ENCODE measurements at places on chromosomes 12 and 14.

DNA sequence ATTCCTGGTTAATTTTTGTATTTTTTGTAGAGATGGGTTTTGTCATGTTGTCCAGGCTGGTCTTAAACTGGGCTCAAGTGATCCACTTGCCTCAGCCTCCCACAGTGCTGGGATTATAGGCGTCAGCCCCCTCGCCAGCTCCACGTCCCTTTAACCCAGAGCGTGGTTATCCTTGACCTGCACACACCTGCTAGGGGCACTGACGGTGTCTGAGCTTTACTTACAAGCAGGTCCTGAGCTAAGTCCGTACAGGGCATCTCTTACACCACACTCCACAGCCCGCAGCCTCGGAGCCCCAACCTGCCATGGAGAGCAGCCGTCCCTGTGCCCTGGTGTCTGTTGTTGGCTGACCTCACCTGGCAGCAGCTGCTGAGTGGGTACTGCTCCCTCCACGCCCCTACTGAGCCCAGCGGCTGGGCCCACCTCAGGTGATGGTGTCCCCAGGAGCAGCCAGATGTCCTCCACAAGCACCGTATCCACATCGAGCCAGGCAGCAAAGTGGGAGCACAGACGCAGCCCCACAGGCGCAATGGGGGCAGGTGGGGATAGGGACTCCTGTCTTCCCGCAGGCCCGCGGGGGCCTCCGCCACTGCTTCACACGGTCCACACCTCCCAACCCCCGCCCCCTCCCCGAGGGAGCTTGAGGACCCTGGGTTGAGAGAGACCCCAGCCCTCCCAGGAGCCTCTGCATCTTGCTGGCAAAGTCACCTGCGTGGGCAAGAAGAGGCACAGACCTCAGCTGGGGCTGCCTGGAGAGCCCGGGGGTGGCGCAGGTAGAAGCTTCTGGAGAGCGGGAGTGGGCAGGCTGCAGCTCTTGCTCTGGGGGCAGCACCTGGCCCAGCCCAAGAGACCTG, 325.4 kb upstream of the SFSWAP start:
- peak; percentile 14 for DNase-seq

DNA sequence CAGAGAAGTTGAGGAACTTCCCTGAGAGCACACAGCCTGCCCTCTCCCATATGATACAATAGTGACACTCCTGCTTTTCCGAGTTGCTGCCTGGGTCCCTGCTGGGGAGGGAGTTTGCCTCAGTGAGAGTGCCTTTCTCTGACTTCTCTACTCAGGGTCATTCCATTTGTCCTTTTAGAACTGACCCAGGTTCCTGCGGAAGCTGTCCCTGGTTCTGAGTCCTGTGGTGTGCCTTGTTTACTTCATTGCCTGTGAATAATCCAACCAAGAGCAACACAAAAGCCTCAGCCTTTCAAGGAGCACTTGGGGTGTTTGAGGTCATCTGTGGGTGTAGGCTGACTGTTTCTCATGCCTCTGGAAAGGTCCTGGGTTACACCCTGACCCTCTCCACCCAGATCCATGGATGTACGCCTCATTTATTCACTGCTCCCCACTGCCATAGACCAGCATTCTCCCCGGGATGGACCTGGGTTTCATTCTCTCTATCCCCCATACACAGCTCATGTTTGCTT, 13.6 kb downstream of the SERPINA1 start:
- DNase-seq: no peak

DNA sequence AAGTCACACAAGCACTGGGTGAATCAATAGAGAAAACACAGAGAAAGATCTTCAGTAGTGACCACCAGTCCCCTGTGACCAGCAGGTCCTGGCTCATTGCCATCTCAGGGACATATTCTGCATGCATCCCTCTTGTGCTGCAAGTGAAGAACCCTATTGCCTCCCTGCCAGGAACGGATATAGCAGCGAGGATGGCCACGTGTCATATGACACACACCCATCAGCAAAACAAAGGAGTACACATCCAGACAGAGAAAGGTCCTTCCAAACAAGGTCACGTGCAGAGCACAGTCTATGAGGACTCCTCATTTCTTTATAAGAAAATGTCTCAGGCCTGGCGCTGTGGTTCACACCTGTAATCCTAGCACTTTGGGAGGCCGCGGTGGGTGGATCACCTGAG, 638.4 kb downstream of the FLRT2 start:
- DNase-seq: no peak

DNA sequence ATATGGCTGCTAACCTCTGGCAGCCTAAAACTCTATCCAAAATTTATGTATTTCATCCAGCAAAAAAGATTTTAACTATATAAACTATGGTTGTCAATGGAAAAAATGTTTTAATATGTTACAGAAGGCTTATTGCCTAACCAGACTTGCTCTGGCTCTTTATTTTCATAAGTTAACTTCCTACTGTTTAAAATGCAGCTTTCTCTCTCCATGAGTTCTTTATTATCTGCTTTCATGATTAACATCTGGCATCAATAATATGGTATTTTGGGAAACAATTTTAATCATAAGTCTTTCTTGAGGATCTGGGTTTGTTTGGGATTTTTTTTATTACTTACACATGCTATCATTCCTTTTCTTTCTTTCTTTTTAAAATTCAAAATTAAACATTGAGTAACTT, 20.5 kb downstream of the KERA start:
- no peak for DNase-seq

- DNase-seq: no peak
These were observed 15.3 kb downstream of the P2RX2 start for GRCh38 chr12:132633901-132634300.

GRCh38 chr12:78562368-78563205, 302.0 kb upstream of the SYT1 start:
- DNase-seq: no peak

DNA sequence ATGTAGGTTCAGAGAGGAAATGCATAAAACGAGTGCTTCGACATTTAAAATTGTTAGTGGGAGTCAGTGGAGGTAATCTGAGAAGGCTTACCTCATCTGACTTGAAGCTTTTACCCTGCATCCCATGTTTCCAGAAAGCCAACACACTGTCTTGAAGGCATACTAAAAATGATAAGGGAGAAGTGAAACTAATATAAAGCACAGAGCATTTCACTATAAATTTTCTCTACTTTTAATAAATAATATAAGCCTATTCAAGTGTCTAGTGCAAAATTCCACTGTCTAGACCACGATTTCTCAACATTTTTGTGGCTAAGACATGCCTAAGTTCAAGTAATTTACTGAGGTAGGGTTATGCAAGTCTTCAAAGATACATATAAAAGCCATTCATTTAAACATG, 29.1 kb upstream of the CDKL1 start:
- DNase-seq: no peak

DNA sequence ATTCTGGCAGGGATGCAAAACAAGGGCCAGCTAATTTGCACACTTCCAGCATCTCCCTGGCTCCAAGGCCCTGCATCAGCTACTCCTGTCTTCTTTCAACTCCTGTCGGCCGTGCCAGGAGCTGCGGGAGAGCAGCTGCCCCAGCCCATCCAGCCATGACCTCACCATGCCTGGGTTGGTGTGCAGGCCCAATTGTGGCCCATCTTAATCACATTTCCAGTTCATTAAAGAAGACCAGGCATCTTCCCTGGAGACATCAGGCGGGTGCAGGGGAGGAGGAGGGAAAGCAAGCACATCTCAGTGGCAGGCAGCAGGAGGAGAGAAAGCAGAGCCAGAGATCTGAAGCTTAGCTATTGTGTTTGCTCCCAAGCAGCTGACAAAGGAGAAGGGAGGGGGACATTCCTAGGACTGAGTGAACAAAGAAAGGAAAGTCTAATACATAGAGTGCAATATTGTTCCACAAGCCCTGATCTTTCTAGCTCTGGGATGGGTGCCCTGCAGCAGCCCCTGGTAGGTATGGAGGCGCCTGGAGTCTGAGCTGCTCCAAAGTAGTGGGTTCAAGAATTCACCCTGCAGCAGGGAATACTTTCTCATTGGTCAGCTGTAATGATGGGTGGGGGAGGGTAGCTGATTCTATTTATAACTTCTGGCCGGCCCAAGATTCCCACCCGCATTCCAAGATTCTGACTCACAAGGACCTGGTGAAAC, 40.1 kb downstream of the VWF start:
- no peak for DNase-seq

- DNase-seq: no peak
These were observed 157.6 kb downstream of the DUSP6 start for GRCh38 chr12:89194683-89195082.

DNA sequence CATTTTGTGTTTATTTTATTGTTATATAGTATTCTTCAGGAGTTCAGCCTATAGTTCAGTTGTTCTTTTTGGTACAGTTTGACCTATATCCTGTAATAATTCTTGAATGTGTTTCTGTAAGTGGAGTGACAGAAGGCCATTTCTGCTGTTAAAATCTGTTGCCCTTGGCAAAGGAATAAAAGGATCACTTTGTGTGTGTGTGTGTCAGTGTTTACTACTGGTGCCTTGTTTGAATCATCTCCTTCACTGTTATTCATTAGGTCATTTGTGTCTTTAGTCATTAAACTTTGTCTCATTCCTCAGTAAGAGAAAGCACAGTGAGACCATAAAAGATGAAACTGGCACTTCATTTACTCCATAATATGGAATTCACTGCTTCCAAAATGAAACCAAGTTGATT, 130.7 kb downstream of the TMTC2 start:
- no peak for DNase-seq

- peak; percentile 80 for DNase-seq
These were observed 8.7 kb upstream of the WDR89 start for GRCh38 chr14:63650256-63650952.

GRCh38 chr14:104280085-104280901, 141.9 kb downstream of the KIF26A start:
- DNase-seq: no peak

- DNase-seq: no peak
These were observed 118.4 kb upstream of the NCOR2 start for GRCh38 chr12:124685689-124686369.

DNA sequence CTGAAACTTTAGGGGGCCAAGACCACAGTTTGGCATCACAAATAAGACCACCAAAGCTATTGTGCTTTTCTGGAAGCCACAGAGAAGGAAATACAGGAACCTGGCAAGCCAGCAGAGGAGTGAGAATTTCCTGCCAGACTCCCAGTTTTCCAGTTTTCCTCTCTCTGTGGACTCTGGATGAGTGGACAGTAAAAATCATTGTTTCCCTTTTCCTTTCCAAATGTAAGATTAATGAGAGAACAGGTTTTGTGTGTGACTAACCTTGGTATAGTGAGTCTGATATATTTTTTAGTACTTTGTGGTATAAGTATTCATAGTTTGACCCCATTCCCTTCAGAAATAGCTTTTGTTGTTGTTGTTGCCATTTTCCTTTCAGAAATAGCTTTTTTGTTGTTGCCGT, 2.6 kb upstream of the TAC3 start:
- DNase-seq: no peak

- no peak for DNase-seq
These were observed 42.2 kb downstream of the TPCN1 start for GRCh38 chr12:113263431-113263963.

DNA sequence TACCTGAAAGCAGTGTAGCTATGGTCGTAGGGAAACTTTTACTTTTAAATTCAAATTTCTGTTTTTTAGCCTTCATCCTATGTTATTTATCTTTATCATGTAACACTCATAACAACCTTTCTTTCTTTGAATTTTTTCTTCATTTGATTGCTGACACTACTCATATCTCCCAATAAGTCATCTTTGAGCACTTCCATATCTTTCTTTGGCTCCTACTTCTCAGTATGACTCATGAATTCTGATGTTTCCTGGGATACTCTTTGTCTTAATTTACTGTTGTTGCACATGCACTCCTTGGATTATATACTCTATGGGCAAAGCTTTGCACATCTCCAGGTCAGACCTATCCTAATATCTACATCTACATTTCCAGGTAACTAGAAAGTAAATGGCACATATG, 18.1 kb upstream of the IAPP start:
- DNase-seq: no peak

DNA sequence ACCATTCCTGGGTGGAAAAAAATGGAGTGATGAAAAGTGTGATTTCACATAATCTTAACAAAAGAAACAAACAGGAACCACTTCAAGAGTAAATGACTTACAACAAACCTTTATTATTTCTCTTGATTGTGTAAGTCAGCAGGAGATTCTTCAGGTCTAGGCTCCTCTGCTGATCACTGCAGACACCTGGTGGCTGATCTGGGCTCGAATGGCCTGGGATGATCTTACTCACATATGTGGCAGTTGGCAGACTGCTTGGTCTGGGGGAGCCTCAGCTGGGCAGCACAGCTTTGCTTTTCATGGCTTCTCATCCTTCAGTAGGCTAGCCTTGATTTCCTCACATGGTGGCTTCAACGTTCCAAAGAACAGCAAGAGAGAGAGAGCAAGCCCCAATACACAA, 215.4 kb upstream of the PRICKLE1 start:
- no peak for DNase-seq

- DNase-seq: no peak
These were observed 12.9 kb downstream of the DYRK2 start for GRCh38 chr12:67661311-67662021.

DNA sequence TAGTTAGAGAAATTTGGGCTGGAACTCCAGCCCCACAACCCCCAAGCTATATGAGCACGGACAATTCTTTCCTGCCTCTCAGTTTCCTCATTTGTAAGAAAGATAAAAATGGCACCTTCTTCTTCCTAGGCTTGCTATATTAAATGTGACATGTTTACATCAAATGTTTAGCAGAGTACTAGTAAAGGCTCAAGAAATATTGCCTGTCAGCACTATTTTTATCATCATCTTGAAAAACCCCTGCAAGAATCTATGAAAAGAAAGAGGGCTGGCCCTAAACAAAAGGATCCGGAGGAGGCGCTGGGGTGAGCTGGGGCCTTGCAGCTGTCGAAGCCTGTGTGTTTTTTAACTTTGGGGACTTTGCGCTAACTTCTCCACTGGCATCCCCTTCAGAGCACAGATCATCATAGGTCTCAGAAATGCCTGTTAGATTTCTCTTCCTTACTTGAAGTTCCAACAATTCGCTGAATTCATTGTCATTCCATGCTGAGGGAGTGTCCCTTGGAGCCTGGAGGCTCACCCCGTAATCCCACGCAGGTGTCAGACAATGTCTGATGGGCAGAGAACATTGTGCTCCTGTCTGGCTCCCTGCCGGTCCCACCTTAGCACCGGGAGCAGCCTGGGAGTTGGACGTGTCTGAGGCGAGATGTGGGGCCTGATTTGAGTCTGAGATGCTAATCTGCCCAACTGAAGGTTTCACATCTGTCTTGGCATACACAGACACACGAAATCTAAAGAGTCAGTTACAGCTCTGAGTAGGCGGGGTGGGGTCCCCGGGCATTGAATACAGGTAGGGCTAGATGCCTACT, 206.8 kb downstream of the NUAK1 start:
- no peak for DNase-seq

GRCh38 chr12:51081421-51081820, 2.0 kb downstream of the CSRNP2 start:
- DNase-seq: no peak
